ENCODE measurements at places on chromosomes 16 and 17.

DNA sequence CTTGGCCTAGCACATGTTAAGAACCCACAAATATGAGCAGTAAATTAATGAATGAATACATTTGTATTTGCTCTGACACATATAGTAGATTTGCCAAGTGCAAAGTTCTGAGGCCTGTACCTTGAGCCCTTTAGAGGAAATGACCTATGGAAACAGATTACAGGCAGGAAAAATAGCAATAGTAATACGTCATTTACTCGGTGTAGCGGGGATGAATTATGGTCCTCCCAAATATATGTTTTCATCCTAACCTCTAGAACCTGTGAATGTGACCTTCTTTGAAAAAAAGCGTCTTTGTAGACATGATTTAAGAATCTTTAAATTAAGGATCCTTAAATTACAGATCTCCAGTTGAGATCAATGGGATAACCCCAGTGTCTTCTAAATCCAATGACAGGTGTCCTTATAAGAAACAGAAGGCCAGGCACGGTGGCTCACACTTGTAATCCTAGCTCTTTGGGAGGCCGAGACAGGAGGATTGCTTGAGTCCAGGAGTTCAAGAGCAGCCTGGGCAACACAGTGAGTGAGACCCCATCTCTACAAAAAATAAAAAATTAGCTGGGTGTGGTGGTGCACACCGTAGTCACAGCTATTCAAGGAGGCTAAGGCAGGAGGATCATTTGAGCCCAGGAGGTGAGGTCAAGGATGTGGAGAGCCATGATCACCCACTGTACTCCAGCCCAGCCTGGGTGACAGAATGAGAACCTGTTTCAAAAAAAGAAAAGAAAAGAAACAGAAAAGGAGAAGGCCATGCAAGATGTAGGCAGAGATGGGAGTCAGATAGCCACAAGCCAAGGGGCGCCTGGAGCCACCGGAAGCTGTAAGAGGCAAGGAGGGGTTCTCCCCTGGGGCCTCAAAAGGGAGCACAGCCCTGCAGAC lies 5.1 kb upstream of the ITPRIPL2 start:
- no peak for DNase-seq

GRCh38 chr16:4200781-4201137 lies 41.1 kb downstream of the SRL start:
- DNase-seq: no peak

GRCh38 chr16:80047842-80048241 lies 447.3 kb upstream of the MAF start:
- no peak for DNase-seq

DNA sequence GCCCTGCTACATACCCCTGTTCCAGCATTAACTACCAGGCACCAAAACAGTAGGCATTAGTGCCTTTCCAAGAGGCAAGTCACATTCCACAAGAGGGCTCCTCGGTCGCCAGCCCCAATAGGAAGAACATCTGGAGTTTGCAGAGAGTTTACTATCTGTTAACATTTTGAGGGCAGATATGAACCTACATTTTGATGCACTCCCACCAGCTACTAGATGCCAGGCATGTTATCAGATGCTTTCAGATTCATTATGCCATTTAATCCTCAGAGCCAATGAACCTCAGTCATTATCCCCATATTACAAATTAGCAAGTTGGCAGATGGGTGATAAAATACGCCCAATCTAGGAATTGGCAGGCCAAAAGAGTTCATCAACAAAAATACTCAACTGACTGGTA lies 4.2 kb upstream of the CMTM2 start:
- DNase-seq: no peak

DNA sequence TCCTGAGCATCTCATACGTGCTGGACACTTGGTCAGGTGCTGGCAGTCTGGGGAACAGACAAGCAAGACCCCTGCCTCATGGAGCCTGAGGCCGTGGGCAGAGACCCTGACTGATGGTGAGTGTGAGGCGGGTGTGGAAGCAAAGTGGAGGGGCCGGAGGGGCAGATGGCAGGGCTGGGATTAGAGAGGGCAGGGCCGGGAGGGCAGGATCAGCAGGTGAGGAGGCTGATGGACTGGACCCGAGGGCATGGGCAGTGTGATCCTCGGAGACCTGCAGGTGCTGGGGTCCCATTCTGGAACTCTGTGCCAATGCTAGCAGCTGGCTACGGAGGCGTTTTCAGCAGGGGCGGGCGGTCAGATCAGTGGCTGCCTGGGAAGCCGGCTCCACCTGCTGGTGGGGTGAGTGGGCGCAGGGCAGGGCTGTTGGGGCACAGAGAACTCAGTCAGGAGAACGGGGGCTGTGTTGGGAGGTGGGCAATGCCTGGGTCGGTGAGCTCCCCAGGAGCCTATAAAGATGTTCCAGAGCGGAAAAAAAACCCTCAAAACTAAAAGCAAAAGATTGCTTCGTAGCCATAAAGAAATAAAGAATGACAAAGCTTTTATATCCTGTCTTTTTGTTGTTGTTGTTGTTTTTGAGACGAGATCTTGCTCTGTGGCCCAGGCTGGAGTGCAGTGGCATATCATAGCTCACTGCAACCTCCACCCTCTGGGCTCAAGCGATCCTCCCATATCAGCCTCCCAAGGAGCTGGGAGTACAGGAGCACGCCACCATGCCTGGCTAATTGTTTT lies 8.9 kb upstream of the C16orf74 start:
- DNase-seq: no peak

GRCh38 chr17:31072186-31072585 lies 22.6 kb upstream of the NF1 start:
- DNase-seq: no peak

GRCh38 chr16:72224260-72224768 lies 52.4 kb upstream of the PMFBP1 start:
- DNase-seq: no peak

DNA sequence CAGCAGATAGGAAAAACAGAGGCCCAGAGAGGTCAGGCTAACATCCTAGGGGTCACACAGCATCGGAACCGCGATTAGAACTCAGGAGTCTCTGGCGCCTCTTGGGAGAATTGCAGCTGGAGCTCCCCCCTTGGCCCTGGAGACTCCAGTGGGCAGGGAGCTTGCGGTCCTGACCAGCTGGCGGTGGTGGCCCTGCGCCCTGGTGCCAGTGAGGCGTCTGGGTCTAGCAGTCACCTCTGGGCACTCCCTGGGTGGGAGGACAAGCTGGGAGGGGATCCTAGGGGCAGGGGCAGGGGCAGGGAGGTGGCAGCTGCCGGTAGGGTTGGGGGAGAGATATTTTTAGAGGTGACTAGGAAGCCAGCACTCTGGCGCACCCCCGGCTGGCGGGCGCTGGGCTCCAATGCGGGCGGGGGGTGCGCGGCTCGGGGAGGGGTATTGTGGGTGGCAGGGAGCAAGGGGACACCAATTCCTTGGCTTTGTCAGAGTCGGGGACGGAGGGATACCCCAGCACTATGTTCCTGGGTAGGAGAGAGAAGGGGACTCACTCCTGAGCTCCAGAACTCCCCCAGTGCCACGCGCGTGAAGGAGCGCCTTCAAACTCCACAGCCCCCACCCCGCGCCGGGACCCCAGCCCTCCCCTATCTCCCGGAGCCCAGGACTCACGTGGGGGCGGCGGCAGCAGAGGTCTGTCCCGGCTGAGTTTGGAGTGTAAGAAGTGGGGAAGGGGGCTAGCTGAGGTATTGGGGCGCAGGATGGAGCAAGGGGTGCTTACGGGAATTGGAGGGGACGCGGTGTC lies 584 bp downstream of the PHOSPHO1 start:
- no peak for DNase-seq

DNA sequence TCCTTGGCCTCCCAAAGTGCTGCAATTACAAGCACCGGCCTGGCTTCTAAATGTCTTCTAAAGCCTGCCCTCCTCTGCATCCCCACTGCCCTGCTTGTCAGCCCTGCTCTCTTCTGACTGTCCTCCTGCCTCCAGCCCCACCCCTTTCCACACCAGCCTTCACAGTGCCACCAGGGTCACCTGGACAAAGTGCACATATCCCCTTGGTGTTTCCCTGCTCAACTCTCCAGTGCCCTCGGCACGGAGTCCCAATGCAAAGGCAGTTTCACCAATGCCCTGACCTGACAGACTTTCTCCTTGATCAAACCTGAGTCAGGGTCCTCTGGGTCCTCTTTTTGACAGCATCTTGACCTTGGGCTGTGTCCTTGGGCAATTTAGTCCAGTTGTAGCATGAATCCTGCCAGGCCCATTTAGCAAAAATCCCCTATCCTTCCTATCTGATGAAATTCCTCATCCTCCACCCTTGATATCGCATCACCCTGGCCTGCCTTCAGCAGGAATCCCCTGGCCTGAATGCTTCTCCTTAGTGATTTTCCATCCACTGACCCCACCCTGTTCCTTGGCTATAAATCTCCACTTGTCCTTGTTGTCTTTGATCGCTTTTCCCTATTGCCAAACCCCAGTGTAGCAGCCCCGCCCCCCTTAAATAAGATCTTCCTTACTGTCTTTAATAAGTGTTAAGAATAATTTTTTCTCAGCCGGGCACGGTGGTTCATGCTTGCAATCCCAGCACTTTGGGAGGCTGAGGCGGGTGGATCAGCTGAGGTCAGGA lies 42.7 kb upstream of the ETV4 start:
- DNase-seq: no peak

DNA sequence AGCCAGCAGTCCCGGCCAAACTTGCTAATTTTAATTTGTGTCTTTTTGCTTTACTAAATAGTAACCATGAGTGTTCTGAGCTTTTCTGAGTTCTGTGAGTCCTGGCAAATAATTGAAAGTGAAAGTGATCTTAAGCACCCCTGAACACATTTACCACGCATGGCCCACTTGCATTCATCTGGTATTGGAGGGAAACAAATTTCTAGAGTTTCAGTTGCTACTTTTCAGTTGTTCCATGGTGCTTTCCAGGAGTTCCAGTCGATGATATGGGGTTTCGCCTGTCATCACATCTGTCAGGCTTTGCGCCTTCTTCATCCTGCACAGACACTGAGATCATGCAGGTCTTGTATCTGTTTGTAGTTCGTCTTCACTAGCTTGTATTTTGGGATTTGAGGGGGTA lies 44.1 kb downstream of the CRLF3 start:
- DNase-seq: no peak

DNA sequence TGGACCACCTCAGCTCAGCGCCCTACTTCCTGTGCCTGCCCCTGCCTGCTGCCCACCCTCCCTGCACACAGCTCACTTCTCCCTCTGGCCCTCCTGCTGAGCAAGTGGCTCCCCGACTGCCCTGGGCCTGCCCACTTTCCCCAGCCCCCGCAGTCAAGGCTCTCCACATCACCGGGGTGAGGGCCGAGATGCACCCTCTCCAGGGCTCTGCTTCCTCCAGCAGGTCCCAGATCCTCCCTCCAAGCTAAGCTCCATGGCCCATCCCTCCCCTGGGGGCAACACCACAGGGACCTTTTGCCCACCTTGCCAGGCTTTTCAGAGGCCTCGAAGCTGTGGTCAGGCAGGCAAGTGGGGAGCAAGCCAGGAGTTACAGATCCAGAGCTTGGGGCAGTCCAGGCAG lies 820.2 kb downstream of the KCNJ18 start:
- no peak for DNase-seq

- no peak for DNase-seq
These were observed 29.9 kb downstream of the PARN start for GRCh38 chr16:14600164-14600563.

GRCh38 chr17:45780921-45781320 lies 3.2 kb upstream of the CRHR1 start:
- no peak for DNase-seq

DNA sequence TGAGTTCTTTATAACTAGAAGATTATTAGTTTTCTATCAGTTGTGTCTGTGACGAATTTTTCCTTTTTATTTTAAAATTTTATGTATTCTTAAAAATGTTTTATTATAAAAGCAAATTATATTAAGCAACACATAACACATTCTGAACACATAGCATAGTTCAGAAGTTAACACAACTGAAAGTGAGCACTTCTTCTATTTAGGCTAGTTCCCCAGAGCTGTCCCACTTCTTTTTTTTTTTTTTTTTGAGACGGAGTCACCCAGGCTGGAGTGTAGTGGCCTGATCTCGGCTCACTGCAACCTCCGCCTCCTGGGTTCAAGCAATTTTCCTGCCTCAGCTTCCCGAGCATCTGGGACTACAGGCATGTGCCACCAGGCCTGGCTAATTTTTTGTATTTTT lies 37.7 kb upstream of the ALDH3A2 start:
- DNase-seq: no peak

DNA sequence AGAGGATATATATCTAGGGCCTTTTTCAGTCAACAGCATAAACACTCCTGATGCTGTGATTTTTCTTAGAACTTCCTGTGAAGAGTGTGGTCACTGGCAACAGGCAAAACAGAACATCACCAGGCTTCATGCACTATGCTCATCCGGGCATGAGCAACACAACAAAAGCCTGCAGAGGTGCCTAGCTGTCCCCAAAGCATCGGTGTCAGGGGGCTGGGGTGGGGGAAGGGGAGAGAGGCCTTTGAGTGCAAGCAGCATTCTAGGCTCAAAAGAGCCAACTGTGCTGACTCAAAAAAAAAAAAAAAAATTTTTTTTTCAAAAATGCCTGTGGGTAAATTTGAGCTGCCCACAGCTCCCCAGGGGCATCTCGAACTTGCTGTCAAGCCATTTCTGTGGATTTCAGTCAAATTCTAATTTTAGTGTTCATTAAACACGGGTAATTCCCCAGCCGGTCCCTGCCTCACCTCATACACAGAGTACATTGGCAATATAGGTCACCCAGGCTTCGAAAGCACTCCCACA lies 194.6 kb upstream of the DYNLRB2 start:
- DNase-seq: no peak

GRCh38 chr16:66741169-66741900 lies 10.1 kb downstream of the DYNC1LI2 start:
- DNase-seq: no peak

GRCh38 chr17:38425031-38425430 lies 3.2 kb upstream of the ARHGAP23 start:
- DNase-seq: no peak

DNA sequence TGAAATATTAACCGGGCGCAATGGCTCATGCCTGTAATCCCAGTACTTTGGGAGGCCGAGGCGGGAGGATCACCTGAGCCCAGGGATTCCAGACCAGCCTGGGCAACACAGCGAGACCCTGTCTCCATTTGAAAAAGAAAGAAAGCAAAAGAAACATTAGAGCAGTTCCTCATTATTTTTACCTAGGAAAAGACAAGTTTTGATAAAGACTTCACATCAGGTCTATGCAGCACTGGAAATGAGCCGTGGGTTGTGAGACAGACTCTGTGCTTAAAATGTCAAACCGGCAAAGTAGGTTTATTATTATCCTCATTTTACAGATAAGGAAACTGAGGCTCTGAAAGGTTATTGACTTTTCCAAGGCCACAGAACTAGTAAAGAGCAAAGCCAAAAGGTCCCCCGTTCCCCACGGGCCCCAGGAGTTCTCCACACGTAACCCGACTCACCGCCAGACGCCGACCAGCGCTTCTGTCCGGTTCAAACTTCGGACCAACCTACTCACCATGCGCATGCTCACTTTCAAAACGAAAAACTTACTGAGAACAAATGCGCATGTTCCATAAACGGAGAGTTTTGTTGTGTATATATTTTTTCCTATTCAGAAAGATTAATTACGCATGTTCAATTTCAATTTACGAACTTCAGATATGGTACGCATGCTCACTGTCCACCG lies 356 bp downstream of the TUBD1 start:
- DNase-seq: no peak
